Naive thymus-derived CD4-positive, alpha-beta T cell (primary cell): ENCODE measurements at places on chromosomes 5 and 9.

DNA sequence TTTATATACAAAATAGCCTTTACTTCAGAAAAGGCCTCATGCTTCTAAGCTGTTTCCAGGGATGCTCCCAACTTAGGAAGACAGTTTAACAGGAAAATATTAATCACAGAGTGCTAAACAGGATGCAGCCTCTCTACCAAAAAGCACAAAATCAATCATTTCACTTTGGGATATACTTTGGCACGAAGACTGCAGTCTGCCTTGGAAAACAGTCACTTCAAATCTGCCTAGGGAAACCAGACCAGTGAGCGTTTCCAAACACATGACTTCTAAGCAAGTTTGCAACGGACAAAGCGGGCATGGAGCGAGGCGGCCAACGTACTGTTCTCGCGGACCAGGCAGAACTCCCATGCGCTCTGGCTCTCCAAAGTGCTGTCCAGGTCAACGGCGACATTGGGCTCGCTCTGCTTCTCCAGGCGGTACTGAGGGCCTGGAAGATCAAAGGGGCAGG, 201.0 kb downstream of the MAPKAP1 start:
- no peak for DNase-seq

GRCh38 chr5:14445013-14445412, 136.6 kb upstream of the OTULINL start:
- no peak for DNase-seq

DNA sequence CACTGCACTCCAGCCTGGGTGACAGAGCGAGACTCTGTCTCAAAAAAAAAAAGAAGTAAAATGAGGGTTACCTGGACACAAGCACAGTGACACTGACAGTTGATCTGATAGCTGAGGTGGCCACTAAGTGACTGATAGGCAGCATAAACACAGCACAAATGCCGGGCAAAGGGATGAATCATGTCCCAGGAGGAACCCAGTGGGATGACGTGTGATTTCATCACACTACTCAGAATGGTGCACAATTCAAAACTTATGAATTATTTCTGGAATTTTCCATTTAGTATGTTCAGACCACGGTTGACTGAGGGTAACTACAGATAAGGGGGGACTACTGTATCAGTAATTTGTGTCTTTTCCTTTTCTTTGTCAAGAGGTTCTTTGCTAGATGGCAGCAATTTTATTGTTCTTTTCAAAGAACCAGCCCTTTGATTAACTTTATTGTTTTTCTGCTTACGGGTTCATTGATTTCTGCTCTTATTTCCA, 34.3 kb upstream of the RNF130 start:
- no peak for DNase-seq

GRCh38 chr5:121897341-121897740, 45.7 kb downstream of the FTMT start:
- DNase-seq, result no peak

DNA sequence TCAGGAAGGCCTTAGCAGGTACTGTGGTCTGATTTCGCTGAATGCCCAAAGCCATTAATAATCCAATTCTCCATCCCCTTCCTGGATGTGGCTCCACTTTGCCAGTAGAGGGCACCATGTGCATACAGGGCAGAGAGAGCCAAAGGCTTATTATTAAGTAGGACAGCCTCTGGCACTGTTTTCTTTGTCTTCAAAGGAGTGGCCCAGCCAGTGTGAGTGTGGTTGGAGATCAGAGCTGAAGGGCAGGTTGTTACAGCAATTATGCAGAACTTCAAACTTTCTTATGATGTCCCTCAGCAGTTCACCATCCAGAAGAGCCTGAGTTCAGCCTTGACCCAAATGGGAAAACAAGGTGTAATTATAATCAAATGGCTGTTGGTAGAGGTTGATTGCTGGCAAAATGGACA, 38.6 kb upstream of the CEMIP2 start:
- no peak for DNase-seq

DNA sequence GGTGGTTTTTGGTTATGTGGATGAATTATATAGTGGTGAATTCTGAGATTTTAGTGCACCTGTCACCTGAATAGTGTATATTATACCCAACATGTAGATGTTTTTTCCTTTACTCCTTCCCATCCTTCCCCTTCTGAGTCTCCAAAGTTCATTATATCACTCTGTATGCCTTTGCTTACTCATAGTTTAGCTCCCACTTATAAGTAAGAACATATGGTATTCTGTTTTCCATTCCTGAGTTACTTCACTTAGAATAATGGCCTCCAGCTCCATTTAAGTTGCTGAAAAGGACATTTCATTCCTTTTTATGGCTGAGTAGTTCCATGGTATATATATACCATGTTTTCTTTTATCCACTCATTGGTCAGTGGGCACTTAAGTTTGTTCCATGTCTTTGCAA, 161.6 kb upstream of the CD180 start:
- no peak for DNase-seq

DNA sequence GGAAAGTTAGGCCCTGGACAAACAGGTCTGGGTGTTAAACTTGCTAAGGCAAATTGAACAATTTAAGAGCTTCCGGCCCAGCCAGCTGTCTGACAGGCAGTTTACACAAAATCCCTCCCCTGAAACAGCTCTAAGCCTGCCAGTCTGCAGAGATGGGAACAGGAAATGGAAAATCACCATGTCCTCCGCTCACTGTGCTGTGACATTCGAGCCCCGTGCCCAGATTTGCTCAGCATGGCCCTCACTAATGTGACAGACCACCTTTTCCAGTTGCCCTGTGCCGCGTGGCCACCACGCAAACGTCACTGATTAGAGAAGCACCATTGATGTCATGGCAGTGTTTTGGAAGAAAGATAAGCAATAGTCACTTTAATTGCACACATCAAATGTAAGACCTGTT, 41.0 kb downstream of the CCNJL start:
- DNase-seq, result no peak

- no peak for DNase-seq
Observed at GRCh38 chr9:100413839-100414420, 13.0 kb upstream of the MSANTD3 start.

DNA sequence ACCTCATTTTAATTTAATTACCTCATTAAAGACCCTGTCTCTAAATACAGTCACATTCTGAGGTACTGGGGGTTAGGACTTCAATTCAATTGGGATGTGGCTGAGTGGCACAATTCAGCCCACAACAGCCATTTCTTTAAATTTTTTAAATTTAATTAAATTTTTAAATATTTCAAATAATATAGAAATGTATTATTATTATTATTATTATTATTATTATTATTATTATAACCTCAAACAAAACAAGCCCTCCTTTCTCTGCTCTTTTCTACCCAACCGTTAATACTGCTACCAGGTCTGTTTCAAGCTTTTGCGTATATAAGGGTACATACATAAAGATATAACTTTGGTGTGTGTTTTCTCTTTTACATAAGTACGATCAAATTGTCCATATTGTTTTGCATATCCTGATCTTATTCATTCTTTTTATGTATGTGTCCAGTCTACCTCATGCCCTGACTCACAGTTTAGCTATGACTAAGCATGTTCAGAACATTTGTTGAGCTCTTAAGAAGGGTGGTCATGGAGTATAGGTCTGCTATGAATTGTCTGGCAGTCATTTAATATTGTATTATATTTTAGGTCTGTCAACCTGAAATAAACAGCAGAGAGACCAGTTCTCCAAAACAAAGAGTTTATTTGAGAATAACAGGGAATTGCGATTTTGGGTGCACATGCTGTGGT, 16.1 kb upstream of the RAB14 start:
- no peak for DNase-seq

- DNase-seq, result no peak
Observed at GRCh38 chr9:107484117-107484723, 5.3 kb downstream of the KLF4 start.

DNA sequence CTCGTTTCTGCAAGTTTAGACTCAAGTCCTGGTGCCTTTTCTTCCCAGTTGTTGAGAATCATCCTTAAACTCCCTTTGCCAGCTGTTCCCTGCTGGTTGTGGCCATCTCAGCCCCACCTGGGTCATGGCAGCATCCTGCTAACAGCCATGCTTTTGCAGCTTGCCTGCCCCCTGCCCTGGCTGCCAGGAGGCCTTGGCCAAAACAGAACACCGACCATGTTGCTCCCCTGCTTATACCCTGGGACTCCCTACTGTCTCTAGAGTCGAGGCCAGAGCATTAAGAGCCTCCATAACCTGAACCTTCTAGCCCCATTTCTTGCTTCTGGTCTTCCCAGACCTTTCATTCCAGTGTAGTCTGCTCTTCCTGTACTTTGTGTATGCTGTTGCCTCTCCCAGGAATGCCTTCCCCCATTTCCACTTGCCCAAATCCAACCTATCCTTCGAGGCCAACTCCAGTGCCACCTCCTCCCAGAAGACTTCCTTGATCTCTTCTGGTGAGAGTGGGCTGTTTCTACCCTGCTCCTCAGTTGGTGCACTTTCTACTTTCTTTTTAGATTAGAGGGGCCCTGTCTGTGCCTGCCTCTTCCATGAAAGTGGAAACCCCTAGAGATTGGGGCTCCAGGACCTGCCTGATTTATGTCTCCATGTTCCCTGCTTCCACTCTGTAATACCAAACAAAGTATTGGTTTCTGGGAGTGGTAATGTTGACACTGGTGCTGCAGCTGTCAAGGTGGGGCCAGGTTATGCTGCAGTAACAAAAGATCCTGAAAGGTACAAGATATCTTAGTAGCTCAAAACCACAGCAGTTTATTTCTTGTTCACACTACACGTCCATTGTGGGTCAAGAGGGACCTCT, 88.2 kb downstream of the AMBP start:
- DNase-seq, result no peak

GRCh38 chr5:112933651-112934365, 11.8 kb upstream of the REEP5 start:
- DNase-seq, result no peak

- no peak for DNase-seq
Observed at GRCh38 chr9:95736891-95737522, 138.5 kb upstream of the ERCC6L2 start.

- no peak for DNase-seq
Observed at GRCh38 chr5:165187815-165188214, 1682.4 kb downstream of the MAT2B start.

DNA sequence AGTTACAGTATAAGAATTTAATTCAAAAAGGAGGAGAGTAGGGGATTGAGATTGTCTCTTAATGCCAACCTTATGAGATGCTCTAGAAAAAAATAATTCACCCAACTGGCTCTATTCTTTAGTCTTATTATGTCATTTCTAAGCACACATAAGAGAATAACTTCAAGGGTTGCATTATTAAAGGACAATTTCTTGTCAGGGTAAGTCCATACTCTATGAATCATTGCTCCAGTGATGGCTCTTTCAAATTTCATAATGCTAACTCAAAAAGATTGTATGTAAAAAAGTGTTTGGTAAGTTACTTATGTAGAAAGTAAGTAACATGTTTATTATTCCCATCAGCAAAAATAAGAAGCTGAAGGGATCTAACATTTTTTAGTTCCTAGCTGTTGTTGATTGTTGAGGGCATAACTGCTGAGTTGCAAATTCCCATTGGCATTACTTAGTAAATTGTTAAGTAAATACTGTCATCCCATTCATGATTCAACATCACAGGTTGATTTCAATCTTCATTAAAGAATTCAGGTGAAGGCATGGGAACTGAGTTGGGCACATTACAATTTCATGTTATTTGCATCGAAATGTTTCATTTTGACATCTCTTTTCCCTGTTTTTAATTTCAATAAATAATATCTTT, 28.6 kb downstream of the ALDH1A1 start:
- DNase-seq, result no peak

GRCh38 chr9:75231167-75231566, 142.9 kb downstream of the OSTF1 start:
- no peak for DNase-seq

- DNase-seq, result no peak
Observed at GRCh38 chr9:99069075-99069474, 35.8 kb upstream of the TGFBR1 start.

DNA sequence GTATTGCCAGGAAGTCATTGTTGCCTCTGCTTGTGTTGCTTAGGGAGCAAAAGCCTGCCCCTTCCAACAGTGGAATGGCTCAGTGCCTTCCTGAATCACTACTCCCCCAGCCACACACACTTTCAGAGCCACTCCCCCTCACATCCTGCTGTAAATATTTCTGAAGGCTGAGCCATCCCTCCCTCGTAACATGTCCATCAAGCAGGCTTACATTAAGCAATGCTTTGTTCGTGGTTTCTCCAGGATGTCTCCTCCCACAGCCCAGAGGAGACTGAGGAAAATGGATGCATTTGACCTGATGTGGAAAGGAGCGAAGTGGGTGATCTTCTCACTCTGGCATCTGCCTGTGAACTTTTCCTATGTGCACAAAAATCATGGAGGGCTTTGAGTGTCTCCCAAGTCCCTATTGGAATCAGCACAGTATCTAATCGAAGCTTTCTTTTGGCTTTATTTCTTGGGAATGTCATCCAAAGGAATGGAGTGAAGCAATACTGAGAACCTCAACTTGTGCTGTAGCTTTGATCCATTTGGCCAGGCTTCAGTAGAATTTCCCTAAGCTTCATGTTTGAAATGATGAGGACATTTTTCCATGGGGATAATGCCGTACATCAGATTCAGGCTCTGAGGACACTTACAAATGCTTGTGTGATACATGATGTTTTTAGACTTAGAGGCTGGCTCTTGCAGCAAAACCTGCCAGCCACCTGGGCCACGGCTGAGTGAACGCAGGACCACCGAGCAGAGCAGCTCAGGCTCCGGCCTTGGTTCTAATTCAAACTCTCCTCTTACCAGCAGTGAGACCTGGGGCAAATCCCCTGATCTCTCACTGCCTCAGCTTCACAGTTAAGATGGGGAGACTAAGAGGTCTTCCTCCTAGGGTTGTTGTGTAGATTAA, 389.1 kb downstream of the ENC1 start:
- DNase-seq, result no peak

- no peak for DNase-seq
Observed at GRCh38 chr5:151775025-151775606, 3.4 kb downstream of the G3BP1 start.

- no peak for DNase-seq
Observed at GRCh38 chr5:127358284-127358683, 67.7 kb downstream of the MEGF10 start.

GRCh38 chr5:59178482-59178881, 595.6 kb downstream of the RAB3C start:
- DNase-seq, result no peak

GRCh38 chr9:81534138-81534875, 155.0 kb downstream of the TLE1 start:
- DNase-seq, result no peak

DNA sequence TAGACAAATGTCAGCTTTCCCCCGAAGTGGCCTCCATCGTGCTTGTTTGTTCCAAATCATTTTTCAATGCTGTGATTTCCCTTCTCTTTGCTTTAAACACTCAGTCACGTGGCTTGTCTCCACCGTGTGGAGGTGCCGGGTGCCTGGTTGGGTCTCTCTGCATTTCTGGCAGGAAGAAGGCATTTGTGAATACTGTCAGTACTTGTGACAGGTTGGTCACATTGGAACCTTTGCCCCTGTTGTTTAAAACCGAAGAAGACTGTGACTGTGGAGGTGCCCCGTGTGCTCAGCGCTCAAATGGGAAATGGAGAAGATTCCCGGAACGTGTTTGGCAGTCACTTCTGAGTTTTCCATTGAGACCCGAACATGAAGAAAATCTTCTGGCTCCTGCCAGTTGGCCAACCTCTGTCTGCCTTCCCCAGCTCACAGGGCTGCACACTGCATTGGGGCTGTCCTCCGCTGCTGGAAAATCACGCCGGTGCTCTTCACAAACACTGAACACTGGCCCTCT, 74.6 kb downstream of the LMNB1 start:
- DNase-seq, result peak; percentile 72

- DNase-seq, result peak; percentile 34
Observed at GRCh38 chr9:121700165-121700831, 48.9 kb downstream of the DAB2IP start.
